Esophagus squamous epithelium (tissue), 5 donors: ENCODE measurements at places on chromosomes 16 and 17.

DNA sequence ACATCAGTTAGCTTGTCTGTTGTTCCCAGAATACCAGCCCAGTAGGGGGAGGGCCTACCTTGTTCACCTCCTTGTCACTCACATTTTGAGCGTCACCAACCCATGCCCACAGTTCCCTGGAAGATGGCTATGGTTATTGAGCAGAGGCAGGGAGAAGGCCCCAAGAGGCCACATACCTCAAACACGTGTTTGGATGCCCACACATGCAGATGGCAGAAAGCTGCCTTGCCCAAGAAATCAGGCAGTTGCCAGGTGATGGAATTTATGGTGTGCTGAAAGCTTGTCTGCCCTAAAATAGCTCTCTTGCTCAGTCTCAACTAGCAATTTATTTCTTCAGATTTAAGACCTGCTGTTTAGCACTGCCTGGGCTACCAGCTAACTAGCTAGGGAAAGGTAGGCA, 16.5 kb upstream of the CMTM4 start:
- DNase-seq = no peak

DNA sequence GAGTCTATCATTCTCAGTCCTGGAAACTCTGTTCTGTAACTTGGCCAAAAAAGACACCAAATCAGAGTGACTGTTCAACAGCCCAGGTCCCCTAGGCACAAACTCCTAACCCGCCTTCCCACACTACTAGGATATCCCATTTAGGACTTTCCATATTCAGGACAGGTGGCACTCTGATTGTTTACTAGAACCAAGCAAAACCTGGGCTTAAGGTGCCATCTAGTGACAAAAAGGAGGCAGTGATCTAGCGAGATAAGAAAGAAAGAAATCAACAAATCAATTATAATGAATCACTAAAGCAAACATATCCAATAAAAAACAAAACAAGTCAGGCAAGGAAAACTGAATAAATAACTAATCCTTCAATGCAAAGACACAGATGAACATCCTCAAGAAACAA, 203.9 kb downstream of the CEP112 start:
- DNase-seq = no peak

DNA sequence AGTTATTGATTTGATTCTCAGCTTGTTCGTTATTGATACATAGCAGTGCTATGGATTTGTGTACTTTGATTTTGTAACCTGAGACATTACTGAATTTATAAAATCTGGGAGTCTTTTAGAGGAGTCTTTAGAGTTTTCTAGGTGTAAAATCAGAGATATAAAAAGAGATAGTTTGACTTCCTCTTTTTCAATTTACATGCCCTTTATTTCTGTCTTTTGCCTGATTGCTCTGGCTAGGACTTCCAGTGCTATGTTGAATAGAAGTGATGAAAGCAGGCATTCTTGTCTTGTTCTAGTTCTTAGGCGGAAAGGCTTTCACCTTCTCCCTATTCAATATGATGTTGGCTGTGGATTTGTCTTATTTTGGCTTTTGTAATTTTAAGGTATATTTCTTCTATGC, 106.2 kb downstream of the PHKB start:
- no peak for DNase-seq

- no peak for DNase-seq
Measured at GRCh38 chr16:4602331-4602730, 12.4 kb downstream of the UBALD1 start.

DNA sequence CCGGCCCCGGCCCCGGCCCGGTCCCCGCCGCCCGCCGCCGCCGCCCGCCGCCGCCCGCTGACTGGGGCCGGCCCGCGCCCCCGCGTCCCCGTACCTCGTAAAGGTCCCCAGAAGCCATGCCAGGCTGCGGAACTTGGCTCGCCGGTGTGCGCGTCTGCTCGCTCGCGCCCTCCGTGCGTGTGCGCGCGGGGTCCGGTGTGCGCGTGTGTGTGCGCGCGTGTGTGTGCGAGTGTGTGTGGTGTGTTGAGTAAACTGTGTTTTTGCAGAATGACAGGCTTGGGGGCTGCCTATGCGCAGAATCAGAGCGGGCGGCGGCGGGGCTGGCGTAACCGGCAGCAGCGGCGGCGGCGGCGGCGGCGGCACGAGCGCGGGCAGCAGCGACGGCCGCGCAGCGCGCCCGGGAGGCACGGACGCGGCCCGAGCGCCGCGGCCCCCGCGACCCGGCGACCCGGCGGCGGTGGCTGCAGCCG, 307 bp downstream of the CDYL2 start:
- no peak for DNase-seq

GRCh38 chr17:82114872-82115271, 16.8 kb upstream of the FASN start:
- DNase-seq = no peak

- DNase-seq = no peak
Measured at GRCh38 chr17:28540231-28540630, 12.2 kb downstream of the UNC119 start.

DNA sequence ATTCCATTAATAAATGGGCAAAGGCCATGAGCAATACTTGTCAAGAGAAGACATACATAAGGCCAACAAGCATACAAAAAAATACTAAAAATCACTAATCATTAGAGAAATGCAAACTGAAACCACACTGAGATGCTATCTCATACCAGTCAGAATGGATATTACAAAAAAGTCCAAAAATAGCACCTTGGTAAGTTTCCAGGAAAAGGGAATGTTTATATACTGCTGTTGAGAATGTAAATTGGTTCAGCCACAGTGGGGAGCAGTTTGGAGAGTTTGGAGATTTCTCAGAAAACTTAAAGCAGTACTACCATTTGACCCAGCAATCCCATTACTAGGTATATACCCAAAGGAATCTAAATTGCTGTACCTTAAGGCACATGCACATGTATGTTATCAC, 467.7 kb downstream of the CDH11 start:
- DNase-seq = no peak

DNA sequence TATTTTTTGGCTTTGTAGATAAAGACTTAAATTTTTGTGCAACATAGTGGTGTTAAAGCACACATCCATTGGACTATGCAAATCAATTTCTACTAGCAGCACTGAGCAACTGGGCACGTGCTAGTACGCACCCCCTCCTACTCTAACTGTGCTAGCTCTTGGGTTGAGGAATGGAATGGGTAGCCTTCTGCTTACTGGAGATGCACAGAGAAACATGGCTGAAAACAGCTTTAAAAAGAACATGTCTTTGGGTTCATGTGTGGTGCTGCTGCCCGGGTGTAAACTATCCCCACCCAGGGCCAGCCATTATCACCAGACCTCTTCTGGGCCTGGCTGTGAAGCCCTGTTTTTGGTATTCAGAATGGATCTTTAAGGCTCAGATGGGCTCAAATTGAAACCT, 7.3 kb downstream of the ESRP2 start:
- DNase-seq = no peak

GRCh38 chr16:67391424-67392300, 1.6 kb downstream of the TPPP3 start:
- no peak for DNase-seq

GRCh38 chr16:88906020-88906419, 39.6 kb upstream of the PABPN1L start:
- no peak for DNase-seq

DNA sequence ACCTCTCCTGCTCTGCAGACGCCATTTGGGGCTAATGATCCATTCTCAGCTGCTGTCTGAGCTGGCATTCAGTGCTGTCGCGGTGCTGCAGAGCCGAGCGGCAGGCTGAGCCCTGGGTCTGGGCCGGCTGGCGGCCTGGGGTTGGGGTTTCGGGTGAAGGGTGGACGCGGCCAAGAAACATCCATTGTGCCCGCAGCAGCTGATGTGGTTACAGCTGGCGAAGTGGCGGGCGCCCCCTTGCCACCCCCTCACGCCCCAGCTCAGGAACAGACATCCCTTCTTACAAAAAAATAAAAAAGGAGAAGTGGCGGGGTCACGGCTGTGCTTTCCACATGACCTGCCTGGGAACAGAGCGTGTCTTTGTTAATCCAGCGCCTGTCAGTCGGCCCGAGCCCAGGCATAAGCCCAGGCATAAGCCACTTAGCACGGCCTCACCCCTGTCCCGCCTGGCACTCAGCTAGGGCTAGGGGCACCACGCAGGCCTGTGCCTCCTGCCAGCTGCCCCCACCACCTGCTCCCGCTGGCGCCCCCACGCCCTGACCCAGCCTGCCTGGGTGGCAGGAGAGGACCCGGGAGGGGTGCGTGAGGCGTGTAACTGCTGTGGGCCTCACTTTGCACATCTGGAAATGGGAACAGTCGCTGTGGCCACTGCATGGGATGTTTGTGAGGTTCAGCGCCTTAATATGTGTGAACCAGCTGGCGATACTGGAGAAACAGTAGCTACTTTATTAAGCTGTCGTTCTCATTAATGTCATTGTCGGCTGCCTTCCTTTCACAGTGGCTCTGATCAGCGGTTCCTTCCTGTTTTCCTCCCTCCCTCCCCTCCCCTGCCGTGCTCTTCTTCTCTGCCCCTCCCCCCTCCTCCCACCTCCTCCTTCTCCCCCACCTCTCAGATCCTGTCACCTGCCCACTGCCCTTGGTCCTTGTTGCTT, 197.7 kb upstream of the CIBAR2 start:
- DNase-seq = no peak

- DNase-seq = no peak
Measured at GRCh38 chr17:65355246-65355645, 206.2 kb downstream of the AXIN2 start.

DNA sequence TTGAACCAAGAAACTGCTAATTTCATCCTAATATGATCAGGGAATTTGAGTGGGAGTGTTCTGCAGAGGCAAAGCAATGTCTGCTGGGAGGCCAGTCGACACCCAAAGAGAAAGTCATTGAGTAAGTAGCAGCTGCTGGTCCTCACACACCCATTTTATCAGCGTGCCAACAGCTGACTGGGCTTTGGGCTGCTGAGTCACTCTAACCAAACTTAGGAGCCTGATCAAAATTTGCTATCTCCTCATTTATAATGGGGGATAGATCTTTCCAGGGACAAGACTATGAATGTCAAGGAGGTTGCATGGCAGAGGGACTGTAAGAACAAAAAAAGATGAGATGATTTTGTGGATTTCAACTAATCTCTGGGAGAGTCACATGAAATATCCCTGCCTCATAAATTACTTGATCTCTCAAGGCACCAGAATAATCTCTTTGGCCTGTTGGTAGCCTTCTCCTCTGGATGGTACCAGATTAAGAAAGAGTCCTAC, 32.9 kb downstream of the CPSF4L start:
- no peak for DNase-seq

GRCh38 chr17:33968350-33969044, 286.6 kb upstream of the CCL2 start:
- no peak for DNase-seq

DNA sequence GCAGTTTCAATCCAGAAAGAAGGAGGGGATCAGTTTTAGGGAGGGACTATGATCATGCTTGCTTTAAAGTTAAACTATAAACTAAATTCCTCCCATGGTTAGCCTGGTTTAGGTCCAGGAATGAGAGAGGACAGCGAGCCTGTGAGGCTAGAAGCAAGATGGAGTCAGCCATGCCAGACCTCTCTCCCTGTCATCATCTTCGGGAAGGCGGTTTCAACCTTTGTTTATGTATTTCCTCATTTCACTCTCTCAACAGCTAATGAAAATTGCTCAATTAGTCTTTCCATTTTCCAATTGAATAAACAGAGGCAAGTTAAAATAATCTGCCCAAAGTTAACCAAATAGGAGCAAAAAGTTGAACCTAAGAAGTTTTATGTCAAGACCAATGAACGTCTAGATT, 201.5 kb downstream of the KCNJ2 start:
- no peak for DNase-seq

- no peak for DNase-seq
Measured at GRCh38 chr16:85229869-85230462, 117.7 kb upstream of the CIBAR2 start.

DNA sequence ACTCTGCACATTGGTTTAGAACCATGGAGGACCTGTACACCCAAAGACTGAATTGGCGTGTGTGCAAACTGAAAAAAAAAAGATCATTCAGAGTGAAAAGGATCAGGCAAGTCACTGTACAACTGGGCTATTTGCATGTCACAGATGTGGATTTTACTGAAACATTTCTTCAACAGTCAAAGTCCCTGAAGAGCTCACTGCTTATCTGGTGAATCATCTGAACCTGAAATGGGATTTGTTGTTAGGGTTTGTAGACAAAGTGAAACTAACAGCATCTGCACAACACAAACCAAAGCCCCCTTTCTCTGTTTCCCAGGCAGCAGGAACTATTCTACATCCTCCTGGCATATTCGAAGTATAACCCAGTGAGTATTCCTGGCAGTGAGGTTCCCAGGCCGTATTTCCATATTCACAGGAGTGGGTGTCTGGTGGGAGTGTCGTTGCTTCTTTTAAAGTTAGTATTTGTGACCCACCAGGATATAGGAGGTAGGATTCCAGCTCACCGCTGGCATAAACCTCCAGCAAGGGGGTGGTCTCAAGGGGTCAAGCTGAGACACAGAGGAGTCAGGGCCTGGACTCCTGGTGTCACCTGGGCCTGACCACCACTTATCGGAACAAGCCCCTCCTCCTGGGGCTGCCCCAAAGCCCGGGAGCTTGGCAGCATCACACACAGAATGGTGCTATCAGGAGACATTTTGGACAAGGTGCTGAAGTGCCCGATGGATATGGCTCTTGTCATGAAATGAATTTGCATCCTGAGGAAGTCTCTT, 80.9 kb downstream of the GOSR1 start:
- no peak for DNase-seq
